ENCODE measurements at places on chromosomes 6 and 20.
A peak's percentile ranks its signal among the peaks of the same experiment; 100 is the strongest.

- no peak for DNase-seq
Measured at GRCh38 chr20:9981829-9982228, 53.0 kb upstream of the ANKEF1 start.

GRCh38 chr20:62796699-62797491 is 622 bp downstream of the MRGBP start:
- DNase-seq: no peak

GRCh38 chr6:106642476-106642875 is 13.1 kb downstream of the QRSL1 start:
- no peak for DNase-seq

DNA sequence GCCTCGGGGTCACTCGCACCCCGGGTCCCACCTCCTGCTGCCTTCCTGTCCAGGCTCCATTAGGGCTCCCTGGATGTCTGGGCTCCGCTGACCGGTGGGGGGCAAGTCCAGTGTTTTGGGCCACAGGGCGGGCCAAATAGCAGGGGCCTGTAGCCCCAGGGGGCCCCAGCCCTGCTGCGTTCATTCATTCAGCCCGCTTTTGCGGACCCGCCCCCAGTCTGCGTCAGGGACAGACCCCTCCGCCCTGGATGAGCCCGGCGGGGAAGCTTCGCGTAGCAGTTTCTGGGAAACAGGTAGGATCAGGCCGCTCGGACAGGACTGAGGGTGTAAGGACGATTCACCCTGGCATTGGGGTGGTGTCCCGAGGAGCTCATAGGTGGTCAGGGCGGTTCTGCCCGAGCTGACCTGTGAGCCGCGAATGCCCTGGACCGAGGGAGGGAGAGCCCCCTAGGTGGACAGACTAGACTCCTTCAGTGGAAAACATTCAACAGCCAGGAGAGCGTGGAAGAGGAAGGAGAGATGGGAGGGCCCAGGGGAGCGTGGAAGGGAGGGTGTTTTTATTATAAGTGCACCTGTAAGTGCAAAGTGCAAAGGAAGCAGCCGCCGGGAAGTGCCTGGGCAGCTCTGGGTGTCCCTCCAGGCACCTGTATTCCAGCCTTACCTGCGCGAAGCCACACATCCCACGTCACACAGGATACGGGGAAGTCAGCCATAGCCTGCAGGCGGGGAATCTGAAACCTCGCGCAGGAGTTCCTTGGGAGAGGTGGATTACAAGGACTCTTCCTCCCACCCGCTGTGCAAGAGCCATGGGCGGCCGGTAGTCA is 662 bp downstream of the ENTPD6 start:
- no peak for DNase-seq

GRCh38 chr6:144019929-144020328 is 11.9 kb upstream of the PLAGL1 start:
- DNase-seq: no peak

DNA sequence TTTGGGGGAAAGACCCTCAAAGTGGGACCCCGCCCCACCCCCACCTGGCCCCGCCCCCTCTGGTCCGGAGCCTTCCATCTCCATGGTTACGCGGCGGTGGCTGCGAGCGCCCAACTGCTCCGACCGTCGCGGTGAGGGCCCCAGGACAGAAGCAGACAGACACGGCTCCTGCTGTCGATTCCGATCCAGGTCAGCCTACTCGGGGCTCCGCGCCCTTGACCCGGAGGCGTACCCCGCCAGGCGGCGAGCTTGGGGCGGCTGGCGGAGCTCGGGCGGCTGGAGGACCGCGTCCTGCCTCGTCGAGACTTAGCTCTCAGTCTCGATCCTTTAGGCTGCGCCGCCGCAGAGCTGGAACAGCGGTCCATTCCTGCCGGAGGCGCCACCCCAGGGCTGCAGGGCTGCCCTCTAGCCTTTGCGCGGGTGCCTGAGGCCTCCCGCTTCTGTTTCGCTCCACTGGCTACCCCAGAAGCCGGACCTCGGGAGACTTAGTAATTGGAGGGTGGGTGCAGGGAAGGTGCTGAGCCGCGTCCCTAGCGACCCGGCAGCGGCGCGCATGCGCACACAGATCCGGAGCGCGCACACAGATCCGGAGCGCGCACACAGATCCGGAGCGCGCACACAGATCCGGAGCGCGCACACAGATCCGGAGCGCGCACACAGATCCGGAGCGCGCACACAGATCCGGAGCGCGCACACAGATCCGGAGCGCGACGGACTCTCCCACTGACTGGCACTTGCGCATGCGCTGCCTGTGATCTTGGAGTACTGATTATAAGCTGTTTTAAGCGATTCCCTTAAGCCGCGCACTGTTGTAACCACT is at the start of gene CFAP206:
Gene CFAP206 (plus strand): TSS at position 72 of the 820 bp plus-strand sequence. CDS start 1,868 bp downstream, outside the sequence.
- DNase-seq: peak; percentile 75

DNA sequence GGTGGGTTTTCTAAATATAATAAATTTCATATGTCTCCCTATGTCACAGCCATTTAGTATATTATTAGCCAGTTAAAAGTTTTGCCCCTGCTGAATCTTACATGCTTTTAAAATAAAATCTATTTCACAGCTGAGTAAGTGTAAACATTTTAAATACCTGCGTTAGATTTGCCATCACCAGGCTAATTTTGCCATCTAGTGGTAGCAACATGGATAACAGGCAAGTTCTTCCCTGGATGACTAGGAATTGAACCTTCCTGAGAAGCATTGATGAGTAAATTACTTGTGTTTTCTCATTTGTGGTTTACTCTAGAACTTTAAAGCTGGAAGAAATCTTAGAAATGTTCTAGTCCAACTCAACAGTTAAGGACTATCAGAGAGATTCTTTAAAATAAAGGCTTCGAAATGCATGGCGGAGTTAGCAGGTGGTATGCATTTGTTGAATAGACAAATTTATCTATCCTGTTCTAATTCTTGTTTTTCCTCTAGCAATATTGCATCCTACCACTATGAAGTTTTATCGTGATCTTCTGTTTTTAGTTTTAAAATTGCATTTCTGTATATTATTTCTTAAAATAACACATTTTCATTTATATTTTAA is 2.6 kb downstream of the PRSS35 start:
- DNase-seq: peak; percentile 22

GRCh38 chr6:137247724-137248123 is 28.5 kb upstream of the IFNGR1 start:
- no peak for DNase-seq

GRCh38 chr6:149233056-149233715 is 84.3 kb upstream of the TAB2 start:
- peak; percentile 54 for DNase-seq

DNA sequence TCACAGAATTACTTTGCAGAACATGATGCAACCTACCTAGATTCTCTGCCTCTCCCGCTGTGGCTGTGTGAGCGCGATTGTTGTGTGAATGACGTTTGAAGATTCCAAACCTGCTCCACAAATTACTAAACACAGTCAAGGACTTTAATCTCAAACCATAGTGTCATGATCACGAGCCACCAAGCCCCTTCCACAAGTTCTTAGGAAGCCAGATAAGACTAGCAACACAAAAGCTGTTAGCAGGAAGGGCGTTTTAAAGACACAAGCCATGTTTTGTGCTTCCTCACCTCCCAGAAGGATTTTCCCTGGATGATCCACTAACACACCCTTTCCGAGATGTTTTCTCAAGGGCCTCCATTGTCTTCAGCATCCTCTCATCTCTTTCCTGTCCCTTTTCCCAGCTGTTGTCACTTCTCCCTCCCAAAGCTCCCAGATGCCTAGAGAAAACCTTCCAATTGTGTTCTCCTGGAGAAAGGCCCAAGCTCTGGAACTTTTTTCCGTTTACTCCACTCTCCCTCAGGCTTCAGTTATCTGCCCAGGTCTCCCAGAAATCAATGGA is 12.8 kb downstream of the OPN5 start:
- DNase-seq: no peak

DNA sequence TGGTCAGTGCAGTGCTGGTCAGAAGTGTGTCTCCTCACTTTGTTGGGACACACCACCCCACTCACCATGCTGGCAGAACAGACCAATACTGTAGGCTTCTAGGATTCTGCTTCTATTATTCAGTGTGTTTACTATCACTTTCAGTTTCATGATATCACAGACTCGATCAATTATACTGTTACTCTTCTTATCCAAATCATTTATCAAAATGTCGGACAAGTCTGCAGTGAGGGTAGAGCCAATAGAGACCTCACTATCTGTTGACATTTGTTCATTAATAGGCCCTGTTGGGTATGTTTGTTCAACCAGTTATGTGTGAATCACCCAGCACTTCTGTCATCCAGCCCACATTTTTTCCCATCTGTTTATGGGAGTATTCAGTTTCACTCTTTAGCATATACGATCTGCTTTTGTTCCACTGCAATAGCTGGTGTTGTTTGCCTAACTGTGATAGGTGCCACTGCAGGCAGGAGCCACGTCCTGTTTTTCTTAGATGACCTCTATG is 140.1 kb downstream of the NRN1 start:
- no peak for DNase-seq

GRCh38 chr6:167255918-167256553 is 35.1 kb upstream of the UNC93A start:
- DNase-seq: no peak

DNA sequence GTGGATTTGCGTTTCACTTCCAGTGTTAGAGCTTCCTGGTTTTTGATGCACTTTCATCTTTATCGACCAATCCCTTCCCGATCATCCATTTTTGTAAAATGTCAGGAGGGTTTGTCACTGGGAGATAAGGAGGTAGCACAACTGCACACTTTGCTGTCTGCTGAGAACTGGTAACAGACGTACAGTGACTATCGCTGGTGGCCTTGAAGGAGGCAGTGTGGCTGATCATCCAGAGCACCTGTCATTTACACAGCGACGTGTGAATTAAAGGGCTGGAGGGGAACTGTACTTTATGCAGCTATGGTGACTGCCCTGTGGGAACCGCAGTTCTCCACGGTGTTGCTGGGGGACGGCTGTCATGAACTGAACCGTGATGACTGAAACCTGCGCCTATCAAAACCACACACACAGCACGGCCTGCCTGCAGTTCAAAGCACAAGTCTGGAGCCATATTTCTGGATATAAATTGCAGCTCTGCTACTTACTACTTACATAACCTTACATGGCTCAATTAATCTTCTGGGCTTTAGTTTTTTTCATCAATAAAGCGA is 50.0 kb downstream of the HUS1B start:
- no peak for DNase-seq

- DNase-seq: no peak
Measured at GRCh38 chr6:167676666-167677421, 149.9 kb upstream of the AFDN start.

DNA sequence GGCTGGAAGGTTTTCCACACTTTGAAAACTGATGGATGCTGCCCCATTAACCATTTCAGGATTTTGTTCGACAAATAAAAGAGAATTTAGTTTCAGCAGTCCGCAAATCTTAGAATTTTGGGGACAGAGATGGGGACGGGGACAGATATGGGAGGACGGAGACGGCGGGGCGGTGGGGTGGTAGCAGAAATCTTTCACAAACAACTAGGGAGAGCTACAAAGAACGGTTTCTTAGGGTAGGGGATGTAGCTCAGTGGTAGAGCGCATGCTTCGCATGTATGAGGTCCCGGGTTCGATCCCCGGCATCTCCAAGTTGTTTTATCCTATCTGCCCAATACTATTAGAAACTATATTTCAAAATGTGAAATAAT is 15.1 kb downstream of the HMGN4 start:
- DNase-seq: peak; percentile 79

GRCh38 chr6:15025446-15025845 is 220.4 kb upstream of the JARID2 start:
- DNase-seq: no peak

DNA sequence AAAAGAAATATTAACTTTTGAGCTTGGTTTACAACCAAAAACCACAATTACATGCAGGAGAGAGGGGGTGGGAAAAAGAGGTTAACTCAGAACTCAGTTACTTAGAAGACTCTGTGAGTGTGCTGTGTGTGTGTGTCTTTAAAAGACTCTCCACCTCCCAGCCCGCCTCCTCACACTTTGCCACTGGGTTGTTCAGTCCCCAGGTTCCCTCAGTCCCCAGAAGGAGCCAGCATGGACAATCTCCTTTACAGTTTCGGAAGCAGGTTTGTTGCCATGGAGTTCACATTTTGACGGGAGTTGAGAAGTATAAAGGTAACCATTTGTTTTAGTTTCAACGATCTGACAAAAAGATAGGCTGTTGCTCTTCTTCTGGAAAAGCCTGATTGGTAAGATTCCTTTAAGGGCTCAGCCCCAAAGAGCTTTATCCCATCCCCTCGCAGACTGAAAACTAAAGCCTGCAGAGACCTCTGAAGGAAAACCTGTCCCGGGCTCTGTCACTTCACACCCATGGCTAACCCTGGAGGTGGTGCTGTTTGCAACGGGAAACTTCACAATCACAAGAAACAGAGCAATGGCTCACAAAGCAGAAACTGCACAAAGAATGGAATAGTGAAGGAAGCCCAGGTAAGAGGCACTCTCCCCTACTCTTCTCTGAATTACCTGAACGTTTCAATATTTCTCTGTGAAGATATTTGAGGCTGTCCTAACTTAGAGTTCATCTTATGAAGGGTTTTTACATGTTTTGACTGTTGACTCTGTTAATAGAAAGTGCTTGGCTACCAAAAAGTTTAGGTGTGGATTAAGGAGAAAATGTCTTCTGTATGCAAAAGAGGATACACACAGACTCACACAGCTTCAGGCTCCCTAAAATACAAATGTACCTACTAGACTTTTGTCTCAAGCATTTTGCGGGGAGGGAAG is at the start of gene SPTLC3:
Gene SPTLC3 (plus strand): TSS at position 212 of the 921 bp plus-strand sequence. CDS start 296 bp downstream, at position 508.
- no peak for DNase-seq

GRCh38 chr6:74931558-74931957 is 274.3 kb downstream of the COL12A1 start:
- DNase-seq: no peak

DNA sequence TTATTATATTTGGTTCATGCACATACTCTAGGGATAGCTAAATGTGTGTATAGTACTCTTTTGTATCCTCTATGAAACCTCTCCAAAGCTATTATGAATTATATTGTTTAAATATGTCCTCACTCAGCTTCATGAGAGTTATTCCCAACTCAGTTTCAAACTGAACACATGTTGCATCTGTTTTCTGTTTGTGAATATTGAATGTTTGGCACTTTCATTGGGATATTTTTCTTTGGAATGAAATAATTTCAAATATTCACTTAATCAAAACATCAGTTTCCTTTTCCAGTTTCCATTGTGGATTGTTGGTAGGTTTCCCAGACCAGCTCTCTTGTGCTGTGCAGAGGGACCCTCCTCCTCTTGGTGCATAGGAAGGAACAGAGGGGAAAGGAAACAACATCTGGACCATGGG is 46.6 kb downstream of the HDAC2 start:
- no peak for DNase-seq

- no peak for DNase-seq
Measured at GRCh38 chr6:153997221-153997620, 41.8 kb upstream of the OPRM1 start.

DNA sequence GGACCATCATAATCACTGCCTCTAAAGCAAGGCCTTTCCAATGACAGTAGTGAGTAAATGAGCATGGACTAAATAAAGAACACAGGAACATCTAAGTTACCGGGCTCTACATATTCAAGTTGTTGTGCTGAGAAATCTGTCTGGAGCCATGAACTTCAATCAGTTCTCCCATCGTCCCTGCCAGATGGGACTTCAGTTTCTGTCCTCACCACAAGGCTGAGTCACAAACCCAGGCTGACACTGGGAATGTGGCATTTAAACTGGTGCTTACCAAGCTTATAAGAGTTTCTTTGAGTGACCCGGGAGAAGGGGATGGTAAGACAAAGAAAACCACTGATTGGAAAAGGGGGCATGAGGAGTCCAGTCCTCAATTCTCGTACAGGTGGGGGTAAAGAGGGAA is 497.0 kb downstream of the MAFB start:
- no peak for DNase-seq

GRCh38 chr6:145262771-145263170 is 472.5 kb downstream of the EPM2A start:
- DNase-seq: no peak

Measured in naive thymus-derived CD4-positive, alpha-beta T cell (primary cell).